ENCODE measurements at places on chromosomes 5 and 9.

DNA sequence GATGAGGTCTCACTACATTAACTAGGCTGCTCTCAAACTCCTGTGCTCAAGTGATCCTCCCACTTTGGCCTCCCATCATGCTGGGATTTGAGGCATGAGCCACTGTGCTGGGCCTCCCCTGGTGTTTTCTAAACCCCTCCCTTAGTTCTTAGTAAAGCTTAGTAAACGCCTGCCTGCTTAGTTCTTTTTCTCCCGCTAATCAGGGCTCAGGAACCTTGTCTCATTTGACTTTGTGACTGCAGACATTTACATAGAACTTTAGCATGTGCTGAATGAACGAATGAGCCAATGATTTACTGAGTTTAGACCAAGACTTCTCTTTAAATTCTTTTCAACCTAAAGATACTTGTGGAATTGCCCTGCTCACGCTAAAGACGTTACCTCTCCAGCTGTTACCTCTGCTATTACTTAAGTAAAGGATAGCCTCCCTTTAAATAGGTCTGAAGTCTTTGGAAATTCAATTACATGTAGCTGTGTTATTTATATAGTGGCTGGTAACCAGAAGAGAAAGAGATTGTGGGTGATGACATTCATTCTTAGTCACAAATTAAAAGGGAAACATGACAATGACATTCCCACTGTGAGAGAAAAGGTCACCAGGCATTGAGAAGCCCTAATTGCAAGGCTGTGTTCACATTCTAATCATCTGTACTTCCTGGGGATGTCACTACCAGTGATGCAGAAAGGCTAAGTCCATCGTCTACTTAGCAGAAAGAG lies 18.6 kb upstream of the SUSD1 start:
- no peak for DNase-seq

DNA sequence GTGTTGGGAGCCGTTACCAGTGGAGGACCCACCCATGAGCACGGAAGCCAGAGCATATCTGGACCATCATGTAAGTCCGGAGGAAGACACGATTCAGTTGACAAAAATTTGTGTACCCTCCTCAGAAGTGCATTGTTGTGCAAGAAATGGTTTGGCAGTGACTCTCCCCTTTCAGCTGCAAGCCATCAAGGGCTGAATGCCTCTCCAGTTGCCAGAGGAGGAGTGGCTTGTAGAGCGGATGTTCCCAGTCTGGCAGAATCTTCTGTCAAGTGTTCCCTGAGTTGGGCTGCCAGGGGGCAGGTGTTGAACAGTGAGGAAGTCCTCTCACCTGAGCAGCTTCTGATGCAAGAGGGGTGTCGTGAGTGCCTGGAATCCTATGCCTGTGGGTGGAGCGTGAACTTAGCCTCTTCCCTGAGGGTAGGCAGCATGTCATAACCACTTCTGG lies 27.6 kb upstream of the CDKN2AIPNL start:
- DNase-seq: peak; percentile 89

- no peak for DNase-seq
These were observed 290.3 kb downstream of the NSG2 start for GRCh38 chr5:174335682-174336364.

GRCh38 chr9:81671880-81672280 lies 17.5 kb downstream of the TLE1 start:
- peak; percentile 89 for DNase-seq

DNA sequence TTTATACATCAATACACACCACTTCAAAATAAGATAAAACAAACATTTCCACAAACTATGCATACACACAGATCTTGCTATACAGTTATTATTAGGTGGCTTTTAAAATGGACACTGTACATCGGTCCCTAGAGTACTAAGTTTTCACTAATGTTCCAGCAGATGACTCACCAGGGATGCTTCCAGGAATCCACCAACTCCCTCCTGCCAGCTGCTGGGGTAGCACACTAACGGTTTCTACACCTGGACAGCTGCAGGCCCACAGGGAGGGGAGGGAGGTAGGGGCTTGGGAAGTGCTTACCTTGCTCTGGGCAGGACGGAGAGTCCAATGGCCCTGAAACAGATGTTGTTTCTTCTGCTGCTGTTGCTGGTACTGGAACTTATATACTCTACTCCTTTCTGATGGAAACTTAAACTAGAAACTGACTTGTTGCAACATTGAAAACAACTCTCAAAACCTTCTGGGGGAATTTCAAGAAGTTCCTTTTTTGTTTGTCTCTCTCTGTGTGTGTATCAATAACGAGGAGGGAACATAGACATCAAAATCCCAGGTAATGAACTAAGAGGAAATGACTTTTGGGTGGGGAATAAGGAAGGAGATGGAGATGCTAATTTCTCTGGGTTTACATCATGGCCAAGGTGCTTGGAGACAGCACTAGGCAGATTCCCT lies at the start of gene IL12B:
Gene IL12B, minus strand, starts transcription at position 357 of the 670 bp plus-strand sequence. CDS start 3,705 bp downstream, outside the sequence.
- DNase-seq: no peak

DNA sequence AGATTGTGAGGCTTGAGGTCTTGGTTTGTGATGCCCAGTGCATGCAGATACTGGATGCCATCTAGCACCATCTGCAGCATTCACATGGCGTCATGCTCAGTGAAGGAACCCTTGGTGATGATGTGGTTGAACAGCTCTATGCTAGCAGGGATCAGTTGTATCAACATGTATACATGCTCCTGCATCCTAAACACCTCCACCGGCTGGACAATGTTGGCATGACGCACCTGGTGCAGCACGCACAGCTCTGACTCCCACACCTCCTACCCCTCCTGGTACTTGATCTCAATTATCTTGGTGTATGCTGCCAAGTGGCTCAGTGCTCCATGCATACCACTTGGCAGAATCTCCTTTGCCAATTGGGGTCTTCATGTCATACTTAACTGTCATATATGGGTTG lies 49.1 kb downstream of the MTREX start:
- DNase-seq: no peak

DNA sequence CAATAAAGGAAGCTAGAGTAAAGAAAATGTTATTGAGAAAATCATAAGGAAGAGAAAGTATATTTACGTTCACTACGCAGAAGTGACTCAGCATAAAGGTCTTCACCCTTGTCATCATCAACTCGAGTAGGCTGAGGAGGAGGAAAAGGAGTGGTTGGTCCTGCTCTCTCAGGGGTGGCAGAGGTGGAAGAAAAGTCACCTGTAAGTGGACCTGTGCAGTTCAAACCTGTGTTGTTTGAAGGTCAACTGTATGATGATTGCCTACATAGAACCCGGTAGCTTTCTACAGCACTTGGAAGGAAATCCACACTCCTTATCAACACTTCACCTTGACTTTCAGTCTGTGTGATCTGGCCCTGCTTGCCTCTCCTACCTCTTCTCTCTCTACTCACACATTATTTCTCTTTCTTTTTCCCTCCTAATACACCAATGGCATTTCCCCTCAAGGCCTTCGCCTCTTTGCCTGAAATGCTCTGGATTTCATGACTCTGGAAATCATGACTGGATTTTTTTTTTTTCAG lies 109.3 kb upstream of the CPEB4 start:
- no peak for DNase-seq

DNA sequence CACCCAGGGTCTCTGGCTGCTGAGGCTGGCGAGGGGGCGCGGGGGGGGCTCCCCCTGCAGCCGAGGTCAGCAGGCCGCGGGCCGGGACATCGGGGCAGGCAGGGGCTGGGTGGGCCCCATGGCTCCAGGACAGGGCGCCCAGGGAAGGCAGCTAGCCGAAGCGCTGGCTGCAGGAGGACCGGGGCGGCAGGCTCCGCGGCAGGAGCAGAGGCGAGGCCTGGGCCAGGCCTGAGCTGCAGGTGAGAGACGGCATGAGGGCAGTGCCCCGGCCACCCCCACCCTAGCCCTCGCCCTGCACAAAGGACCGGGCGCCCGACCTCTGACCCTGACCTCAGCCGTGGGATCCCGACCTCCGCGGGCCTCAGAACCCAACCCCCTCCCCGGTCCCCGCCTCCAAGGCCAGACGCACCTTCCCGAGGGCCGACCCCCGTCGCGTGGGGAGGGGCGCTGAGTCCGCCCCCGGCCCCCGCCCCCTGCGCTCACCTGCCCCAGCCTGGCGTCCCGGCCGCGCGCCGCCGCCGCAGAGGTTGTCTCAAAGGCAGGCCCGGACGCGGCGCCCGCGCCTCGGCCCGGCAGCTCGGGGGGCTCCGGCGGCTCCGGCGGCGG lies 431 bp downstream of the RNF208 start:
- no peak for DNase-seq

- DNase-seq: no peak
These were observed 393.8 kb upstream of the SLC30A5 start for GRCh38 chr5:68699966-68700365.

DNA sequence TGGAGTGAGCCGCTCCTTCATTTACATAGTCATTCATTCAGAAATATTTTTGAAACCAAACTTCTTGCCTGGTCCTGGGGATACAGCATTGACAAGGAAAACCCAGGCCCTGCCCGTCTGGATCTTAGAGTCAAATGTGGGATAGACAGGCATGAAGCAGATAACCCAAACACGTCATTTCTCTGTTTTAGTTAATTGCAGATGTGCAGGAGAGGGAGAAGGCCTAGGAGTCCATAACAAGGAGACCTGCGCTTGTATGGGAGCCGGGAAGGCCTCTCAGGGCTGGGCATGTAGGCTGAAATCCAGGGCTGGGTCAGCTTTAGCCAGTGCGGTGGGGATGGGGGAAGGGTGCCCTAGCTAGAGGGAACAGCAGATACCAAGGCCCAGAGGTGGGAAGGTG lies 43.3 kb downstream of the PRRX2 start:
- no peak for DNase-seq

DNA sequence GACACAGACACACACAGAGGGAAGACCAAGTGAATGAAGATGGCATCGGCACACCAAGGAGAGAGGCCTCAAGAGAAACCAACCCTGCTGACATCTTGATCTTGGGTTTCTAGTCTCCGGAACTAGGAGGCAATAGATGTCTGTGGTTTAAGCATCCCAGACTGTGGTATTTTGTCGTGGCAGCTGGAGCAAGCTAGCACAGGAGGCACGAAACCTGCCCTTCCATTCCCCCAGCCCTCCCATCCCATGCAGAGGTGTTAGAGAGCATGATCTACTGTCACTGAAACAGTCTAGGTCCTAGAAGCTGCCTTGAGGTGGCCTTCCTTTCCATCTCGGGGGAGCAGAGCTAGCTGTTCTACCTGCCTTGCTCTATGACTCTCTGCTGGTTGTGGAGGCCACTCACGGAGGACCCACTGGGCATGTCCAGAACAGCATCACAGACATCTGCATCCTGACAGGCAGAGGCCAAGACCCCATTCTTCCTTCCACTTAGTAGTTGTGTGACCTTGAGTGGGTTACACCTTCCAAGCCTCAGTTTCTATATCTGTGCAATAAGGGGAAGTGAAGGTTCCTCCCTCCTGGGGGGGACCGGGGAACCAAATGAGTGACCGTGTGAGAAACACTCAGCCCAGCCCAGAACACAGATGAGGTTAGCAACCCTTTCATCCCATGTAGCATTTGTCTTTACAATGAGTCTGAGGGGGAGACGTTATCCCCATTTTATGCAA lies 134.3 kb upstream of the BOD1 start:
- no peak for DNase-seq

DNA sequence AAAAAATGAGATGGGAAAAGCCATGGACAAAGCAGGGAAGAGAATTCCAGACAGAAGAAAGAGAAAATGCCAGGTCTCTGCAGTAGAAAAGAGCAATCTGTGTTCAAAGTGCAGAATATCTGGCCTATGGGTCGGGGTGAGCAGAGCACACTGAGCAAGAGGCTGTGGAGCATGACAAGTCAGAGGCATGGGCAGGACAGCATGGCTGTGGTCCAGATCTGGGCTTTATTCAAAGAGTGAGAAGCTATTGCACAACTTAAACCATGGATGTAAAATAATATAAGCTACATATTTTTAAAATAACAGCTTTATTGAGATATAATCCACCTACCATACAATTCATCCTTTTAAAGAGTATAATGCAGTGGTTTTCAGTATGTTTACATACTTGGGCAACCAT lies 133.1 kb upstream of the SPDL1 start:
- DNase-seq: no peak

DNA sequence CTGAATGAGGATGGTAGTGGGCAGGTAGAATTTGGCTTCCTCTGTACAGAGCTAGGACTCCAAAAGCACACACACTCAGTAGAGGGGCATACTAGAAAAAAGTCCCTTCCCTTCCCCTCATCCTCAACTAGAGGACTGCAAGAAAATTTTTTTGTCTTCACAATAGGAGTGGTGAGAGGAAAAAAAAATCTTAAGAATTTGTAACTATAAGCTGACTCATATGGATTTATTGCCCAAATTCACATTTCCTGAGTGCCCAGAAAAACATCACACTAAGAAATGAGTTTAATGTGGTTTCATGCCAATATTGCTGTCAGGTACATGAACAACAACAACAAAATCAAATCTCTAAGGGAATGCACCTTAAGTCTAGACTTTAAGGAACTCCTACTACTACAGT lies 43.7 kb downstream of the RANBP6 start:
- no peak for DNase-seq

DNA sequence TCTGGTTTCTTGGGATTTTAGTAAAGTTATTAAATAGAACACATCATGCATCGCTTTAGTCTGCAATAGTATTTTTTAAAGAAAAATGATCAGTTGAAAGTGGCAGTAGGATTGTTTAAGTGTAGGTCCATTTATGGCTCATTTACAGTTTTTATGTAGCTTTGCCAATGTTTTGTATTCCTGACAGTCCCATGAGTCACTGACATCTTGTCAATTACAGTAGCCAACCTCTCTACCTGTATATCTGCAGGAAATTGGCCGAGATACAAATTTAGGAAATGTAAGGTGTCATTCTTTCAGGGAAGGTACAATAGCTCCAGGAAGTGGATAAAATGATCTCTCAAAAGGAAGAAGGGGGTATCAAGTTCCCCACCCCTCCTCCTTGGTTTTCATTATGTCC lies 47.7 kb upstream of the MTAP start:
- no peak for DNase-seq
